ENCODE measurements at places on chromosomes 1 and 21. TPM values are rescaled to one million over a fixed set of nuclear protein-coding genes. Genes with fewer than 3 reads are reported as not detected.

SV2A gene
- total RNA-seq = 0.12 TPM

ARTN gene
- total RNA-seq = 0.10 TPM

S100A8 gene
- total RNA-seq = not detected

ORC1 gene
- total RNA-seq = 23.7 TPM

MLLT11 gene
- 14.5 TPM for total RNA-seq

HTR1D gene
- total RNA-seq = 16.4 TPM

TMCC2 gene
- 1.5 TPM for total RNA-seq

CLDN8 gene
- total RNA-seq = not detected

FCGR3A gene
- not detected for total RNA-seq

ATP13A2 gene
- total RNA-seq = 27.2 TPM

C1orf167 gene
- total RNA-seq = not detected

CAPN8 gene
- total RNA-seq = 1.6 TPM

LINGO4 gene
- not detected for total RNA-seq

LCE2C gene
- total RNA-seq = not detected

MAGI3 gene
- total RNA-seq = 4.4 TPM

FAM72A gene
- 10.8 TPM for total RNA-seq

CA6 gene
- not detected for total RNA-seq

TDRD10 gene
- total RNA-seq = 0.14 TPM

SLC2A5 gene
- total RNA-seq = 0.62 TPM

ADORA3 gene
- not detected for total RNA-seq

KRTAP21-1 gene
- total RNA-seq = not detected

KRTAP7-1 gene
- not detected for total RNA-seq

PSRC1 gene
- total RNA-seq = 22.7 TPM

HMCN1 gene
- 0.02 TPM for total RNA-seq

ADAMTS5 gene
- total RNA-seq = not detected

ZNF670 gene
- 2.7 TPM for total RNA-seq

SLC45A1 gene
- total RNA-seq = 11.2 TPM

SH2D1B gene
- total RNA-seq = 0.23 TPM

AMIGO1 gene
- 1.7 TPM for total RNA-seq

QSOX1 gene
- total RNA-seq = 67.6 TPM

ADAMTS4 gene
- total RNA-seq = not detected

F5 gene
- 0.09 TPM for total RNA-seq

CD2 gene
- total RNA-seq = not detected

DCAF8 gene
- 35.2 TPM for total RNA-seq

ITGB2 gene
- total RNA-seq = 0.86 TPM

GON4L gene
- total RNA-seq = 13.5 TPM

LCE1C gene
- not detected for total RNA-seq

FAM151A gene
- 0.34 TPM for total RNA-seq

CNR2 gene
- total RNA-seq = not detected

GBP5 gene
- total RNA-seq = not detected

FCRLB gene
- total RNA-seq = 1.6 TPM
